ENCODE measurements at places on chromosomes 2 and 18.

DNA sequence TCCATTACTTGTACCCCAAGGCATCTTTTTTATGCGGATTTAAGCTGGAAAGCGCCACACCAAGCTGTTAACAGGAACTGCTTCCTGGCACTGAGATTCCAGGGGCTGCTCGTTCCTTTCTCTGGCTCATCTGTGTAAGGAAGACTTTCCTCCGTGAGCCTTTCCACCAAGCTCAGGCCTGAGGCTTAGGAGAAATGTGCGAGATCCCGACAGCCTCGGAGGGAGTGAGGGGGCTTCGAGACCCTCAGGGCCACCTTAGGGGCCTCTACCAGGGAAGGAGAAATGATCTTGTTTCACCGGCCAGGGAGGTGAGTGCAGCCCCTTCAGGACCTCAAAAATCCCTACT, 17.1 kb downstream of the B3GNT7 start:
- no peak for DNase-seq

DNA sequence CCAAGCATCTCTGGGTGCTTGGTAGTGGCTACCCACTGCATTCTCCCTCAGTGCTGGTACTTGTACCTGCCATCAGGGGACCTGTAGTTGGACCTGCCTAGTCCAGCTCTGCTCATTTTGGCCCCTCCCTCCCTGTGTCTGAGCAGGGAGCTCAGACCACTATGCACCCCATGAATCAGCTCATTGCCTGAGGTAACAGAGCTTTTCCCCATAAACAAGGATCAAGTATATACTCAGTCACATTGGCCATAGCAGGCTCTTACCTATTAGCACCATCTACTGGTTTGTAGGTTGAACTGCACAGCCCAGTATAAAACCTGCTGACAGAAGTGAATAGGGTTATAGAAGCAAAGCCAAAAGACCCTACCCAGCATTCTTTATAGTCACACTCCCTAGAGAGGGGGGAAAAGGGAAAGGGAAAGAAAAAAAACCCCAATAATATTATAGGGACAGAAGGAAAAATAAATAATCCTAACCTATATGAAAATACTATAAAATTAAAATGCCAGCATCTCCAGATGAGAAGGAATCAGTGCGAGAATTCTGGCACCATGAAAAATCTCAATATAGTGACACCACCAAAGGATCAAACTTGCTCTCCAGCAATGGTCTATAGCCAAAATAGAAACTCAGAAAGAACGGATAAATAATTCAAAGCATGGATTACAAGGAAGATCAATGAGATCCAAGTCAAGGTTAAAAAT, 6.9 kb upstream of the FLACC1 start:
- DNase-seq = no peak

- DNase-seq = no peak
Measured at GRCh38 chr2:23658466-23658942, 268.4 kb downstream of the ATAD2B start.

DNA sequence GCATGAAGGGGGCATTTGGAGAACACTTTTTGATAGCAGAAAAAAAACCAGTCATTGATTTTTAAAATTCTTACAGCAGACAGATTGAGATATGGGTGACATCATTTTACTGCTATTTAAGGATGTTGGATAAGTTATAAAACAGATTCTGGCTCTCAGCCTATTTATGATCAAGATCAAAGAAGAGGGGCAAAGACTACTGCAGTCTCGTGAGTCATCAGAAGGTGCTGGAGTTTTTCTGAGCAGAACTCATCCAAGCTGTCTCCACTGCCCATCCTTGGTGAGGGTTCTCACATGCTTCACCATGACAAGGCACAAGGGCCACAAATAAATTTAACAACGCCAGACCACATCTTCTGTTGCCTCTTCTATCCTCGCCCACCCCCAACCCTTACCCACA, 58.8 kb downstream of the ST6GAL2 start:
- no peak for DNase-seq

- DNase-seq = no peak
Measured at GRCh38 chr2:118554616-118555015, 292.8 kb downstream of the EN1 start.

GRCh38 chr18:24727685-24728084, 267.2 kb downstream of the HRH4 start:
- DNase-seq = no peak

DNA sequence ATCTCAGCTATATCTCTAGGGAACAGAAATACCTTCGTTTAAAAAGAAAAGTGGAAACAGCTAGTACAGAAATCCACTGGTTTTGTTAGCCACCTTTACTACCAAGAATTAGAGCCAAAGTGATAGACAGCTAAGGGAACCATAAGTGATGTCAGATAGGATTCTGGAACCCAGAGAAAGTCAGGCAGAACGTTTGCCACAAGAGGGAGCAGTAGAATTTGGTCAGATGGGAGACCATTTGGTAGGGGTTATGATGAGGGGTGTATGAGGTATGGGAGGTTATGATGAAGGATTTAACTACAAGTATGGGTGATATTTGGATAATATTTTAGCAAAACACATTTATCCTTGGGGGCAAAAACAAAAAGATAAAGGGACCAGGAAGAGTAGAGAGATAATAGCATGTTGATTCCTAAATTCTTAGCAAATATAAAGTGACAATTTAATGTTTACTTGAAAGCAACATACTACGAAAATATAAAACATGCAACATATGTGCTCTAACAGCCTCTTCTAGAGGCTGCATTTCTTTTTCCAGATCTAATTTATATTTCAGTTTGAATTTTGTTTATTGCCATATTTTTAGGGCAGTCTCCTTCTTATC, 3.3 kb downstream of the SLC8A1 start:
- no peak for DNase-seq

DNA sequence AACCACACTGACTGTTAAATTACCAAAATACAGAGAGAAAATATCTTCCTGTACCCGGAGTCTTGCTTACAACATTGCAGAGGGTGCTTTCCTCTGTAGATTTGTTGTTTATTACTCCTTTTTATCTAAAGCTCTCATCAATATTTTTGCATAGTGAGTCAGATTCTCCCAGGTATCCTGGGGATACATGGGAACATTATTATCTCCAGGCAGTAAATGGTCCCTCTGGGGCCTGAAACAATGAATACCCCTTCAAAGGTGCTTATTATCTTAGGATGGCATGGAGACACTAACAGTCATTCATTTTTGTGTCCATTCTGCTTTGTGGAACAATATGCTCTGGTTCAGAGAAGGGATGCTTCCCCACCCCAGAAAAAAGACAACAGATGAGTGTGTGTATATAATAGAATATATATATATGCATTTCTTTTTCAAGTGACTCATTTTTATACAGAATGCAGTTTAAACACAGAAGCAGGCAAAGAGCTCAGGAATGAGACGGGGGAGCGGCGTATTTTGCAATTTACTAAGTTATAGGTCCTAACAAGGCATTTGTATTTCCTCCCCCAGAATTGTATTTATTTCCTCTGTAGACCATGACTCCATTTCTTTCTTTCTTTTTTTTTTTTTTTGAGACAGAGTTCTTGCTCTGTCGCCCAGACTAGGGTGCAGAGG, 424.8 kb upstream of the ZEB2 start:
- DNase-seq = no peak

GRCh38 chr2:60742419-60742818, 13.6 kb upstream of the PAPOLG start:
- DNase-seq = no peak

DNA sequence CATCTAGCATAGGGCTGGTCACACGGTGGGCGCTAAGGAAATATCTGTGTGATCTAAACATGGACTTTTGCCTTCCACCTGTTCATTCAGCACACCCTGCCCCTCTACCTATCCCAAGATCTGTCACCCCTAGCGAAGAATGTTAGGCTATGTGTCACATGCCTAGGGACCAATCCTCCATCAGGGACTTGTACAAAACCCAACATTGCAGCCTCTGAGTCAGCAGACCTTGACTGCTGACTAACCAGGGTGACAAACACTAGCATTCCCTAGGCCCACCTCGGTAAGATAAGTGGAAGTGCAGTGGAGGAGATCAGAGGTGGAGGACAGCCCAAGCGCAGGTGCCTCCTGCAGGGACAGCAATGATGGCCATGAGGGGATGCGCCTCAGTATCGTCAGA, 99.2 kb downstream of the SOX11 start:
- DNase-seq = no peak

- no peak for DNase-seq
Measured at GRCh38 chr2:101255501-101255900, 2.8 kb downstream of the CNOT11 start.

DNA sequence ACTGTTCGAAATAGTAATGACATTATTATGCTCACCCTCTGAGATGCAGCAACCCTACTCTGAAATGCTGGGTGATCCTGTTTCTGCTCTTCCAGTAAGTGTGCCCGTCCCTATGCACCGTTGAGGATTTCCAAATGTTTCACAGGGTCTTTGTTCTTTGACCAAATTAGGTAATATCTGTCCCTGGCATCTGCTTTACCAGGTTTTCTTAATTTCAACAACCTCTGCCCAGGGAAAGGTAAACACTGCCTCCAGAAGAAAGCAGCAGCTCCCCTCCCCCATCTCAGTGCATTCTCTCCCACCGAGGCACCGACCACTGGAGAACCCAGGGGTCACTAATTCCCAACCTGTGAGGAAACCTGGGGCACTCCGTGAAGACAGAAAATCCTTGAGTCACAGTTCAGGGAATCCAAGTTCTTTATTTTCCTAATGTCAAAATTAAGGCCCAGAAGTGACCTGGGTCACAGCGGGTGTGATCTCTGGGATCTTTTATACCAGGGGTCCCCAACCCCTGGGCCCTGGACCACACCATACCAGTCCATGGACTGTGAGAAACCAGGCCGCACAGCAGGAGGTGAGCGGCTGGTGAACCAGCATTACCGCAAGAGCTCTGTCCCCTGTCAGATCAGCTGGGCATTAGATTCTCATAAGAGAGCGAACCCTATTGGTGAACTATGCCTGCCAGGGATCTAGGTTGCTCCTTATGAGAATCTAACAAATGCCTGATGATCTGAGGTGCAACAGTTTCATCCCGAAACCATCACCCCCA, 1.2 kb upstream of the GRB14 start:
- DNase-seq = no peak

DNA sequence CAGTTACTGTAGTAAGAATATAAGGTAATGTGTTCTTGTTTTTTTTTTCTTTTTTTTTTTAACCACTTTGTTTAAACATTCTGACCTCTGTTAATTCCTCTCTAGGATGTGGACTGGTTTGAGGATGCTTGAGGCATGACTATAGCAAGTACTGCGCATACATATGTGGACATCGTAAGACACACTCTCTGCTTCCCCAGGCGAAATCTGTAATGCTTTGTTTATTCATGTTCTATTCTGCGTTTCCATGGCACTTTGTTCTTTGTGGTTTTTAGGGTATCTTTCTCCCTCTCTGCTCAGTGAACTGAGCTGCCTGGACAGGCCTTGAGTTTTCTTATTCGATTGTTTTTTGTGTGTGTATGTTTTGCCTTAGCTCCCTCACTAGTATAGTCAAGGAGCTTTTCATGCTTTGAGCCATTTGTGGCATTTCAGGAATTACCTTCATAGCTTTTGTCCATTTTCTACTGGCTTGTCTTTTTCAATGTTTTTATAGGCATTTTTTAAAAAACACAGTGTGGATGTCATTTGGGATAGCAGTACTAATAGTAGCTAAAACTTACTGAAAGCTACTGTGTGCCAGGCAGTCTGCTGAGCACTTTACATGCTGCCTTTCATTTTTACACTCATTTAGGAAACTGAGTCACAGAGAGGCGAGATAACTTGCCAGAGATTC, 1.9 kb upstream of the SH3BP4 start:
- DNase-seq = no peak

GRCh38 chr2:174787487-174788205, 23.4 kb upstream of the CHRNA1 start:
- no peak for DNase-seq

DNA sequence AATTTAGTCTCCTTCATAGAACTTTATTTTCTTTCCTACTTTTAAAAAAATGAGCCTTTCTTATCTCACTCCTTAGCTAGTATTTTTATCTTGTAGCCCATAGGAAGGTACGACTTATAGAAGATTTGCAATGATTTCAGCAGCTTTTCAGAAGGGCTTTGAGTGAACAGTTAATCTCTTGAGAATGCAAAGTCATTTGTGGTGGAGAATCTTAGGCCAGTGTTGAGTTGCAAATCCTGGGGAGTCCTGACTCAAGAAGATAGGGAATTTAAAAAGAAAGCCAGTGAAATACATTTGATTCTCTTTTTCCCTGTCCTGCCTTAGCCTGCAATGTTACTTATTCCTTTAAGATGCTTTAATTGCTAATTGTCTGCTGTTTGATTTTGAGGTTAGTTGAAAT, 33.6 kb downstream of the LYPD6 start:
- DNase-seq = no peak

DNA sequence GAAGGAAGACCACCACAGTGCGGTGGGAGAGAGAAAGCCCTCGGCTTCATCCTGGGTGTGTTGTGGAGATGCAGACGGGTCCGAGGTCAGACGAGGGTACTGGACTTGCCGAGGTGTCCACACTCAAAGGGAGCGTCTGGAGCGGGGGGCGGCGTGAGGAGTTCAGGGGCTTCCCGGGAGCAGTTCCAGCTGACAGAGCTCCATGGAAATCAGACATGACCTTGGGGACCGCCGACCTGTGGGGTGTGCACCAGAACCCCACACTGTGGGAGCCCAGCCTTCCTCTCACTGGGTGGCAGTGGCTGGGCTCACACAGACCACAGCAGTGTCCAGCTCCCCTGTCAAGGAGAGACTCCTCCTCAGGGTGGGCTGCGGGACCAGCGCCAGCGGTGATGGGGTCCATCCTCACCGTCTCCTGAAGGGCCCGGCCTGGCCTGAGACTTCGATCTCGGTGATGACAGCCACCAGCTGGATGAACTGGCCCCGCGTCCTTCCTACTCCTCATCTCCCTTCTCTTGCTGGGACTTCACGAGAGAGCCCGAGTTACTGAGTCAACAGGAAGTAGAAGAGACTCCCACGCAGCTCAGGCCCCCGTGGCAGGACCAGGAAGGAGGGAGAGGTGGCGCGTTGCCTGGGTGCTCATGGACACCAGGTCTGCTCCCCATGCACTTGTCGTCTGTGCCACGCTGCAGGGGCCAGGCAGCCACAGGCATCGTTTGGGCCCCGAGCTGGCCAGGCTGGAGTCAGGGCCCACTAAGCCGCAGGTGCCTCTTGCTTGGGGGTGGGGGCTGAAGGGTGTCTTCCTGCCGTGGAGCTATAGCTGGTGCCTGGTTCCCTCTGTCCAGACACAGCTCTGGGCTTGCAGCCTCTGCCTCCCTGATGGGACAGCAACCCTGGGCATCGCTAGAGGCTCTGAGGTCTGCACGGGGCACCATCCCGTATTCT, 101.9 kb upstream of the CTDP1 start:
- DNase-seq = no peak

DNA sequence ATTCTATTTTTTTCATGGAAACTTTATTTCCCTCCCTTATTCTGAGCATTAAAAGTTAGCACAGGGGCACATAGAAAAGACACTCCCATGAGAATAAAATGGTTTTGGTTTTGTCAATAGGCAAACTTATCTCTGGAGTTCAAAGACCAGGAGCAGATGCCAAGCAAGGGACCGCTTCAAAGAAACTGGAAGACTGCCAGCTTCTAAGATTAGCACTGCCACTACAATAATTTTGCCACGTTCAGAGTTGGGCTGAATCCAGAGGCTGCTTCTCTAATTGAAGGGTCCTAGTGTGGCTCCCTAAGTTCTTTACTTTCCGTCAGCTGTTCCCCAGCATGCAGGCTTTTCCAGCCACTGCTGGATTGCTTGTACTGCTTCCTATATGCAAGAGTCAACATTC, 681.0 kb upstream of the GCFC2 start:
- no peak for DNase-seq

- DNase-seq = no peak
Measured at GRCh38 chr2:215904101-215904500, 109.2 kb downstream of the MREG start.

Measured in renal cortex interstitium (tissue), 15 donors.